M059J (cell line): ENCODE measurements at places on chromosomes 11 and 22.

GRCh38 chr11:119307219-119307618 lies 9.7 kb downstream of the MCAM start:
- DNase-seq, result peak; percentile 38

DNA sequence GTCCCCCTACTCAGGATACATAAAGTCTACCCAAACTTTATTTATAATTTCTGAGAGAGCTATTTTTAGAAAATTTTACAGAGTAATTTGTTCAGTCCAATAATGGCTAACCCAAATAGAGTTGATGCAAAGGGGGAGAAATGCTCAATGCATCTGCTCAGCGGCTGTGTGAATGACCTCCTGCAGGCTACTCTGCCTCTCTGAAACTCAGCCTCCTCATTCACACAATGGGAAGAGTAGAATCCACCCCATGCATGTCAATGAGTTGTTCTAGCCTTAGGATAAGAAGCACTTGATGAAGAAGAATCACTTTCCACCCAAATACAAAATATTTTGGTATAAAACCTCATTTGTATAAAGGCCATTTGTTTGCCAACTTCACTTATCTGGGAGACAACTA lies 1204.0 kb downstream of the LRRC4C start:
- DNase-seq, result no peak

DNA sequence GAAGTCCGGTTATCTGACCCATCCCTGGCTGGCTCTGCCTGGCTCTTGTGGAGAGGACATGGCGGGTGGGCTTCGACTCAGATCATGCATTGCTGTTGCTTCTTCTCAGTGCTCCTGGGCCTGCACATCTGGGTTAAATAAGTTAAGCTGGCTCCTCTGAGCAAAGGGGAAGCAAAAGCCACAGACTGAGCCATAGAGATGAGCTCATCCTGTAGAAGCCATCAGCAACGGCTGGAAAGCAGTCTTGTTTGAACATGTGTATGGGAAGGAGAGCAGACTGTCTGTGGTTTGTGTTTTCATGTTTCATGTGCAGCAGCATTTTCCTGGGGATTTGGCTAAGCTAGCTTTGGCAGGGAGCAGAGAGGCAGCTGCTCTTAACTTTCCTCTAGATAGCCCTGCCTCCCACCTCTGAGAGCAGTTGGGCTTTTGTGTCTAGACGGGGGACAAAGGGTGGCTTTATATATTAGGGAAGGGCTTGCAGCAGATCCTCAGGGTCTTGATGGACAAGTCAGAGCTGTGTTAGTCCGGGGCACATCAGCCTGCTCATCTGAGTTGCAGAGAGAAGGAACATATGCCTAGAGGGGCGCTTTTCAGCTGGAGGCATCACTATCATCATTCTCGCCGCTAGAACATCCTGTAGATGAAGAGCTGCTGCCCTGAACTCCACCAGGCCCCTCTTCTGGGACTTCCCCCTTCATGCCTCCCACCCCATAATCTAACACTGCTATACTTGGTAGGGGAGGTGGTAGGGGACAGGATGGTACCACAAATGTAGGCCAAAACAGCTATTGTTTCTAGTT lies 14.9 kb downstream of the DCPS start:
- DNase-seq, result peak; percentile 86

DNA sequence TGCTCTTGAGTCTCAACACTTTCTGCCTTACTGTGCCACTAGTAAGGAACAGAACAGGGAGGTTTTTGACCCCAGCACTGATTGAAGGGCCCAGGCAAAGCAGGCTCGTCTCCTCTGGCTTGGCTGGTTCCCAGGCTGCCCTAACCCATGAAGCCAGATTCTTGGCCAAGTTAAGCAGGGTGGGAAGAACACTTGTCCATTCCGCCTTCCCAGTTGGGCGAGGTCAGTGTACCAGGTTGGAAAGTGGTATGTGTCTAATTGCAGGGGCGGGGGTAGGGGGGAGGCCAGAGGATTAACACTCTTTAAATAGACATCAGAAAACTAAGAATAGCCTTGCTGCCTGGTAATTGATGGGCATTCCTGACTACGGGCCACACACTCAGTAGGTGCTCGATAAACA lies 14.4 kb downstream of the TIMP3 start:
- DNase-seq, result no peak
